ENCODE measurements at places on chromosomes 6 and 20. TPM values are rescaled to one million over a fixed set of nuclear protein-coding genes. Genes with fewer than 3 reads are reported as not detected.
A peak's percentile ranks its signal among the peaks of the same experiment; 100 is the strongest.

The KIF25 gene
- total RNA-seq: 0.51 TPM

GRCh38 chr6:81636930-81637568 lies 115.4 kb downstream of the TENT5A start:
- no peak for DNase-seq

The SLC4A11 gene
- not detected for total RNA-seq

DNA sequence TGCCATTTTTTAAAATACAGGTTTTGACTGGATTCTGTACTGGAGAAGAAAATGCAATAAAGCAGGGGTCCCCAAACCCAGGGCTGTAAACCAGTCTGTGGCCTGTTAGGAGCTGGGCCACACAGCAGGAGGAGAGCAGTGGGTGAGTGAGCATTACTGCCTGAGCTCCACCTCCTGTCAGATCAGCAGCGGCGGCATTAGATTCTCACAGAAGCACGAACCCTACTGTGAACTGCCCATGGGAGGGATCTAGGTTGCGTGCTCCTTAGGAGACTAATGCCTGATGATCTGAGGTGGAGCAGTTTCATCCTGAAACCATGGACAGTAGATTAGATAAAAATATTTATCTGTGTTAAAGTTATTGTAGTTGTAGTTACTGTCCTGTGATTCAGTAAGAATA lies 21.1 kb upstream of the FBXO9 start:
- peak; percentile 67 for DNase-seq
